ENCODE measurements at places on chromosomes 7 and 10.

DNA sequence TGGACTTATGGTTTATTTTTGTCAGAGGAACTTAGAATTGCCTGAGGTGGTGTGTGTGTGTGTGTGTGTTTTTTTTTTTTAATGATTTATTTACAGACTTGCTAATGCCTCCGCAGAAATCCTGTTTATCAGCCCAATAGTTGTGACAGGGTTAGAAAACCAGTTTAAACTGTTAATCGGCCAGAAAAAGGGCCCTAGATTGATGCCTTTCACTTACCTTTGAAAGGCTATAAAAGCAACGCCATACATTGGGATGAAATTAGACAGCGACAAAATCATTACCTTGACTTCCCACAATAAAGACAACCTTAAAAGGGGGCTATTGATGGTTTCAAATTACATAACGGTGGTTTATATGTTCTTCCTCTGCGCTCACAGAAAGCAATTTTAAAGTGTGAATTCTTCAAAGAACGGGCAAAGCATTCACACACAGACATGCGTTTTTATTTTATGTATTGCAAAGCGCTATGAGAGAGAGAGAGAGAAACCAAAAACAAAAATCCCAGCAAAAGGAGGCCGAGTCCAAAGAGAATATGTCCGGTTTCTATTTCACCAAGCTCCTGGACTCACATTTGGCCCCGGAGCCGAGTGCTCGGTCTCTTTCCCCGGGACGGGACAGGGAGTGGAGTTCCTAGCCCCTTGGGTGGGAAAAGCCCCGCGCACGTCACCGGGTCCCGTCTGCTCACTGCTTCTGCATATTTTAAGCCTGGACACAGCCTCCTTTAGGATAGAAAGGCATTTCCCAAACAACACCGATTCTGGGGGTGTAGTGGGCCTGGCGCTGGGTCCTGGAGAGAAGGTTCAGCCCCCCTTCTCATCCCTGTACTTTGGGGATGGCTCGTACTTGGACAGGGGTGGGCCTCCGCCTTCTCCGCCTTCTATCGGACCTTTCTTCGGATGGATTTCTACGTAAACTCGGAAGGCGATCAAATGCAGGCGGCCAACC is 26.8 kb upstream of the VAX1 start:
- DNase-seq = no peak

DNA sequence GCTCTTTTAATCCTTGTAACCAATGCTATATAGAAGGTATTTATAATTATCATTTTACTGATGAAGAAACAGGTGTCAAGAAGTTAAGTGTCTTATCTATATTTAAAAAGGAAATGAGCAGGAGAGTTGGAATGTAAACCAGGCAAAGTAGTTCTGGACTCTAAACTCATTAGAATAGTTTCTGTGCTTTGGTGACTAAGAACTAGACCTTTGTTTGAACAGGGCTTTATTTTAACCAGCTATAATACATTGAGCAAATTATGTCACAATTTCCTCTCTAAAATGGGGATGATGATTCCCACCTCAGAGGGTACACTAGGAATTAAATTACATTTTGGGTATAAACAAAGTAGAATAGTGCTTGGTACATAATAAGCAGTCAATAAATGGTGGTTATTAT is 236.0 kb downstream of the MAGI2 start:
- no peak for DNase-seq

DNA sequence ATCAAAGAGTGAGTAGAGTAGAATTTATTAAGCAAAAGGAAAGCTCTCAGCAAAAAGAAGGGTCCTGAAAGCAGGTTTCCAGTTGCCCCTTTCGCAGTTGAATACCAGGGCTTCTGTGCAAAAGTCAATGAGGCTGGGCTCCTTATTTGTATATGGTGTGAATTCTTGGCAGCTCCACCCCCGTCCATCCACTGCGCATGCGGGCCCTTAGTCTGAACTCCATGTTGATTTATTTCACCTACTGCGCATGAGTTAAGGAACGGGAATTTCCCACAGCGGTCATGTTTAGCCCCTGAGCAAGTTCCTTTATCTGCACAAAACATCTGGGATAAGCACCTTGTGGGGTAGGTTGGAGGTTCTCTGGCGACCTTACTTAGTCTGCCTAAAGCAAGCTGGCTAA is 325.6 kb downstream of the ZWINT start:
- no peak for DNase-seq

DNA sequence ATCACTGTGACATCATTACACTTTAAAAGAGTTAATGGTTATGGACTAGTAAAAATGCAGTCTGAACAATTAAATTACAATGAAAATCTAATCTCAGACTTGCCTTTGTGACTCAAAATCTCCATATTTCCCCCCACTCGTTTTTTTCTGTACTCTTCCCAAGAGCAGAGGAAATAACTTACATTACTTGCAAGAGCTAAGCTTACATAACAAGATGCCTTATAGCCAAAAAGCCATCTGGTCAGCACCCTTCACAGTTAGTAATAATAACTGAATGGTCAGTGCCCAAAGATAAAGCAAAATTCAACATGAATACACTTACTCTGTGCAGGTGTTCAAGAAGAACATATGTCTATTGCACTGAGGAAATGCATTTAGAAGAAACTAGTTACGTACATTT is 1381.5 kb upstream of the CELF2 start:
- DNase-seq = no peak

DNA sequence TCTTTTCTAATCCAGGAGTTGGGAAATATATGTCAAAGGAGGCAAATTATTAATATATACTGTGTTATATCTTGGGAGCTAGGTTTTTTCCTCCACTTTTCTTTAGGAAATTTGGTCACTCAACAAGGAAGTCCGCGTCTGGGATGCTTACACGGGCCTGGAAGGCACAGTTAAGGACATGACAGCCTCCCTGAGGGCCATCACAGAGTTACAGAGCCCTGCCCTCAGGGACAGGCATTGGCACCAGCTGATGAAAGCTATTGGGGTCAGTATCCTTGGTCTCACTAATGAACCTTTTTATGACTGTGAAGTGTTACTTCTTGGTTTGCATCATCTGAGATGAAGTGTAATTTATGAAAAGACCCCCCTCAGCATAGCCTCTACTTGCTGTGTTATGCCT is 74.7 kb downstream of the DNAH11 start:
- DNase-seq = no peak

GRCh38 chr10:20489961-20490360 is 407.1 kb downstream of the NEBL start:
- no peak for DNase-seq

- no peak for DNase-seq
Observed at GRCh38 chr10:11687779-11688447, 54.3 kb upstream of the ECHDC3 start.

GRCh38 chr10:129441372-129442009 is 25.6 kb upstream of the MGMT start:
- DNase-seq = no peak

GRCh38 chr10:85666102-85666501 is 700.5 kb downstream of the GRID1 start:
- no peak for DNase-seq

- no peak for DNase-seq
Observed at GRCh38 chr7:115494529-115495147, 535.9 kb downstream of the TFEC start.

- DNase-seq = no peak
Observed at GRCh38 chr10:79079054-79079397, 10.3 kb downstream of the ZMIZ1 start.

DNA sequence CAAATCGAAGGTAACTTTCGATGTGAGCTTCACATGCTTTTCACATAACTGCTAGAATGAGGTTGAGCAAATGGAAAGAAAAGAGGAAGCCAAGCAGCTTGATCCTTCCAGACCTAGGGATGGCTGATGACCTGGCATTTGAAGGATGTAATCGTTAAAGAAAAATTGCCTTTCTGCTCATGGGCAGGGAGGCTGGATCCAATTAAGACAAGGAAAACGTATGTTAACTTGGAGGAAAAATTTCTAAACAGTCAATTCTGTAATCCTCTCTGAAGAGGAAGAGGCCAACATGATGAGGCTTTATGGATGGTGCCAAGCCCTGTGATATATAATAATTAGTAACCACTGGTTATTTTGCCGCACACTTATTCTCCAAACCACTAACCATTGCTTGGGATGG is 12.5 kb downstream of the GRK5 start:
- DNase-seq = no peak

DNA sequence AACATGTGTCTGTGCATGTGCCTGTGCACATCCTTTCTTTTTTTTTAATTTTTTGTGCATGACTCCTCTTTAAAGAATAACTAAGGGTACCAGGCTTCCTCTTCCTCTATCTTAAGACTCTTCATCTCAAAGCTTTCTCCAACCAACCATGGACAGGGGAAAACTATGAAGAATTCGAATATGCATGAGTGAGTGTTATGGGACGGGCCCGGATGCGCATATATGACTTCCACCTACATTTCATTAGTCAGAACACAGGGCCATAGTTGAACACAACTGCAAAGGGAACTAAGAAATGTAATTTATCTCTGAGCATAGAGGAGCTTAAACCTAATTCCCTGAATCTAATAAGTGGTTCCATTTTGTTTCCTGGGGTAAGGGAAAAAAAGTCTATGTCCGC is 270.3 kb upstream of the SORCS1 start:
- DNase-seq = no peak

GRCh38 chr10:122311716-122312115 is 40.6 kb downstream of the BTBD16 start:
- DNase-seq = no peak

Measured in stimulated activated CD4-positive, alpha-beta T cell treated with anti-CD3 and anti-CD28 coated beads, TNF-alpha, amount 100 ng/mL, for 4 hours (primary cell).